ENCODE measurements at places on chromosomes 3 and 15.

DNA sequence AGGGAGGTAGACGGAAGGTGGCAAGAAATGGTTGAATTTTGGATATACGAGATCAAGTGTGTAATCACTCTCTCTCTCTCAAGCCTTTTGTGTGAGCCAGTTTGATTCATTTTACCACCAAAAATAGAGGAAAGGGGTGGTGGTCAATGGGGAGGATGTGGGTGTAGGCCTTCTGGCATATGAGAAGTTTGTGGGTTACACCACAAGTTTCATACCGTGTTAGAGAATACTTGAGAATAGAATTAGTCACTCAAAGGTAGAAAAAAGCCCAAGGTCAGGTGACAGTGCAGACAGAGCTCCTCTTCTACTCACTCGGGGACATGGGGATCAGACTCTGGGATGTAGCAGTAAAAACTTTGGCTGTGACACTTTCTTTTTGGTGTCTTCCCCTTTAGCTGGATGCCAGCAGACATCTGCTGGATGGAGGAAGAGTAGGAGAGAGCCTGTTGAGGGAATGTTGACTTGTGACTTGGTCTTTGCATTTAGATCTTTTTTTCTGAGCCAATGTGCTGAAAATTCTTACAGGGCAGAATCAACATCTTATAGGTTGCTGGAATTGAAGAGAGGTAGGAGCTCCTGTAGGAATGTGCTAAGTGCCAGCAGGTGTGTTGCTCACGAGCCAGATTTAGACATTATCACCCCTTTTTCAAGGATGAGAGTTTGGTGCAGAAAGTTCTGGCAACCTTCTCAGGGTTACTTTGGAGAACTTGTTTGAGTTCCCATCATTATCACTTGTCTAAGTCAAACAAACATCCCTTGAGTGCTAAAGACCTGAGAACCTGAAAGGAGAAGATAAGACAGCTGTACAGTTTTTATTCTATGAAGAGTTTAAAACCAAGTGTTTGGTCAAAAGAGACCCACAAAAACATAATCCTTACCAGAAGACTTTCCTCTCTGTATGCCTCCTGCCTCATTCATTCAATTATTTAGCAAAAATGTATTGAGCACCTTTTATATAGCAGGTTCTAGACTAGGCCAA, 43.9 kb upstream of the RYK start:
- no peak for DNase-seq

- DNase-seq = no peak
These were observed 5.7 kb downstream of the FURIN start for GRCh38 chr15:90873998-90874605.

DNA sequence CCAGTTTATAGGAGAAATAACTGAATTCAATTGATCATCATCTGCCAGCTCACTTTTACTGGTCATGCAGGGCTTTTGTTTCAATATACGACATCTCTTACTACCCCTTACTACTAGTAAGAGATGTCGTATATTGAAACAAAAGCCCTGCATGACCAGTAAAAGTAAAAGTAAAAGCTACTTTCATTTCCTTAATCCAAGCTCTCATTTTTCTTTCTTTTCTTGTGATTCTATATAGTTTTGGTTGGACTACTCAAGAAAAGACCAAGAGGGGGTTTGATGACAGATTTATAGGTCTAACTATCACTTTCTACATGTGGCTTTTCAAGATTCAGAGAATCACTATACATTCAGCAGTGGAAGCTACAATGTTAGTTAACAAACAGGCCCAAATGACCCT, 1237.3 kb downstream of the ROBO2 start:
- no peak for DNase-seq

- DNase-seq = no peak
These were observed 66.3 kb upstream of the AKAP13 start for GRCh38 chr15:85314146-85314545.

DNA sequence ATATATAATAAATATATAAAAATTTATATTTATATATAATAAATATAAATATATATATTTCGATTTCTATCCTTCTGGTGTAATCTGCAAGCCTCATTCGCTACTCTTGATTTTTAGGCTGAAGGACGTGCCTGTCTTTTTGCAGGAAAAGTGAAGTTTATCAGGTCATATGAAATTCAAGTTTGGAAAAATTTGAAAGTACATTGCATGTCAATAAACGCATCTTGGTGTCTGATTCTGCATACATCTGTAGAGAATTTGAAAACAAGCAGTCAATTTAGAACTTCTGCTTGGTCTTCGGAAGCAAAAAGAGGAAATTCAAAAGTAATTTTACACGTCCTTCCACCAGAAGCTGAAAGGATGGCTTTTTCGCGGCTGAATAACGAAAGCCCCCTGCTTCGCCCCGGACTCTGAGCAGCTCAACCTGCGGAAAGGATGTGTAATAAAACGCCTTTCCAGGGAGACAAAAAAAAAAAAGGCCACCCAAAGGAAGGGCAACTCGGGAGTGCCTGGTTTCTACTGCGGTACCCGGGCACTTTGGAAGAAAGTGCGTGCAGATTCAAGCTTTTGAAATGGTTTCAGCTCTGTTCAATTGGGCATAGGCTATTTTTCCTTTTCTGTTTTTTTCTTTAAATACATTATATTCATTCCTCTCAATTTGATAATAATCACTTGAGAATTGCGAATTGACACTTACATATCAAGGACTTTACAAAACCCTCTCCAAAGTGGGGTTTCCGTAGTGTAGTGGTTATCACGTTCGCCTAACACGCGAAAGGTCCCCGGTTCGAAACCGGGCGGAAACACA, 1.5 kb upstream of the MYNN start:
- DNase-seq = peak; percentile 86

- no peak for DNase-seq
These were observed 166.9 kb downstream of the ABHD5 start for GRCh38 chr3:43857361-43858293.

DNA sequence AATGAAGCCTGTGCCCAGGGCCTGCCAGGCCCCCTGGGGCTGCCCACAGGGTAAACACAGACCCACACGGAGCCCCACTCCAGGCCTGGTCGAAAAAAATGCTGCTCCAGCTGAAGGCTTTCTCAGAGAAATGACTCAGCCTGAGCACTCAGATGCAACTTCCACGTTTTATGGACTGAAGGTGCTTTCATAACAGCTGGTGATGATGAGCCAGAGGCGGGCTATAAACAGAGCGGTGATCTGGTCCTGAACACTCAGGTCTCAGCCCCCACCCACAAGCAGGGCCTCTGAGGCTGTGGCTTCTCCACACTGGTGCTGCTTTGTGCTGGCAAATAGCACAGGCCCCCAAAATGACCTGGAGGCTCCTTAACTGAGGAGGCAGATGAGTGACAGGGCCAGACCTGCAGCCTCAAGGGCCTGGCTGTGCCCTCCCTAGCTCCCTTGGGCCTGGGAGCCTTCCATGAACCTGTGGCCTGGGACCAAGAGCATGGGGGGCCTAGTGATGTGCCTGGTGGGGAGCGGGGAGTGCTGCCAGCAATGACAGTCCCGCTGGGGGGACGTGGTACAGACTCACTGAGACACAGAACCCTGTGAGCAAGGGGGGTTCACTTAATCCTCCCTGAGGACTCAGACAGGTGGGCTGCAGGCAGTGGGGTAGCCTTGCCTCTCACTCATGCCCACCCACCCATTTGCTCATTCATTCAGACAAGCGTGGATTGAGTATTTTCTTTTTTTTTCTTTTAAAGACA, 23.0 kb upstream of the FURIN start:
- DNase-seq = peak; percentile 48

DNA sequence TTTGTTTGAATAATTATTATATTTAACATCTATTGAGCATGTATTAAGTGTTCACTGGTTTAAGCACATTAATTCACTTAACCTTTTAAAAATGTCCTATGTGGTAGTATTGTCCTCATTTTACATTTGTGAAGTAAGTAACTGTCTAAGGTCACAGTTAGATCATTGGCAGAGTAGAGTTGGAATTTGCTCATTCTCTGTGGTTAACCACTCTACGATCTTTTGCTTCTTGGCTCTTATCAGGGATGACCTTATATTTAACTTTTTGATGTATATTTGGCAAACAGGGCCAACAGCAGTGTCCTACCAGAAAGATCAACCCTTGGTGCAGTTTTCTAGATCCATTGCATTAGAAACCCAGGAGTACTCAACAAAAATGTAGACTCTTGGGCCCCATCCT, 34.0 kb downstream of the PXK start:
- no peak for DNase-seq

- DNase-seq = no peak
These were observed 59.7 kb downstream of the MAP3K13 start for GRCh38 chr3:185422677-185423076.

- DNase-seq = no peak
These were observed 51.9 kb upstream of the PFN2 start for GRCh38 chr3:150022381-150023238.

DNA sequence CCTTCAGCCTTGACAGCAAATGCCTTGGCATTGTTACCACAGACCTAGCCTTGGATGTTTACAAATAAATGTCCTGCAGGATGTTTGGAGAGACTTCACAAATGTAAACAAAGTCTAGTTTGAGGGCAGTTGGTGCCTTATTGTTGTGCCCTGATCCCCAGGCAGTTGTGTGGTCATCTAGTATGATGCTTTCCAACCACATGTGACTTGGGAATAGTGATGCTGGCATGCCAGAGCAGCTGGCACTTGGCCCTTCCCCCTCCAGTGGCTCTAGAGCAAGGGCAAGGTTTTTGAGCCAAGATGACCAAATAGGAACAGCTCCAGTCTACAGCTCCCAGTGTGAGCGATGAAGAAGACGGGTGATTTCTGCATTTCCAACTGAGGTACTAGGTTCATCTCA, 258.2 kb downstream of the ADAMTS17 start:
- no peak for DNase-seq

GRCh38 chr3:189488241-189488767, 142.9 kb upstream of the TP63 start:
- DNase-seq = no peak

DNA sequence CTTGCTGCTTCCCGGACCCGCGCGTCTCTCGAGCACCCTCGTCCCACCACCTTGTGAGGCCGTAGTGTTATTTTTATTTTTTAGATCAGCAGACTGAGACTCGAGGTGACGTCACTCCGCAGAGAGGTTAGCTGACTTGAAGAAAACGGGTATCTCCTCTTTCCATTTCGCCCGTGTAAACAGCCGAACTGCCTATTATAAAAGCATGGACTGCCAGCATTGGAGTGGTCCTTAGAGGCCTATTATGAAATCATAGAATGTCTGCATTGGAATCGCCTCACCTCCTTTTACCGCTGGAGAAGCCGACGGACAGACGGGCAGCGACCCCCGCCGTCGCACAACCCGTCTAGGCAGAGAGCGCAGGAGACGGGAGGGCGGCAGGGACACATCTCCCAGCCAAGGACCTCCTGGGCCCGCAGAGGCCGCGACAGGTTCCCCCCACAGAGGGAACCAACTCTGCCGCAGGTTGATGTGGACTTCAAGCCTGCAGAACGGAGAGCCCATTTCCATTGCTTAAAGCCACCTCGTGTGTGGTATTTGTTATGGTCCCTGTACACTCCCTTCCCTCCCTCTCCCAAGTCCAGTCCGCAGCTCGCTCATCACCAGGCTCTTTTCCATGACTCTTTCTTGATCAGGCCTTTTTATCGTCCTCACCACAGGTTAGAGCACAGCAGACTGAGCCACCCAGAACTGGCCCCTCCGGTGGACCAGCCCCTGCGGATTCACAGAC, 540 bp upstream of the PPP1R2 start:
- peak; percentile 46 for DNase-seq

DNA sequence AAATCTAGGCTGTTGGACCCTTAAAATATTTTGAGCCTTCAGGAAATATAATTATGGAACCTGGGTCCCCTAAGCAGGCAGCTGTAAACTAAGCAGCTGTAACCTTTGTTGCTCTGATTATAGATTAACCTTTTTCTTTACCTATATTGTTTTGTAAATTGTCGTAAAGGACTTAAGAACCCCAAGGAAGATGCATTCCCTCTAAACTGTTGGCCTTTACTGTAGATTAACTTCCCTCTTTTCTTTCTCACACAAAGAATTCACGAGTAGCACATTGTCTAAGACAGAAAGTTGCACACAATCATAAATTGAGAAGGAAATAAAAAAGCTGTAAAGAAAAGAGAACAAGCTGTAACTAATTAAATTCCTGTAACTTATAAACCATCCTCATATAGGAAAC, 877.3 kb downstream of the ROBO2 start:
- no peak for DNase-seq

DNA sequence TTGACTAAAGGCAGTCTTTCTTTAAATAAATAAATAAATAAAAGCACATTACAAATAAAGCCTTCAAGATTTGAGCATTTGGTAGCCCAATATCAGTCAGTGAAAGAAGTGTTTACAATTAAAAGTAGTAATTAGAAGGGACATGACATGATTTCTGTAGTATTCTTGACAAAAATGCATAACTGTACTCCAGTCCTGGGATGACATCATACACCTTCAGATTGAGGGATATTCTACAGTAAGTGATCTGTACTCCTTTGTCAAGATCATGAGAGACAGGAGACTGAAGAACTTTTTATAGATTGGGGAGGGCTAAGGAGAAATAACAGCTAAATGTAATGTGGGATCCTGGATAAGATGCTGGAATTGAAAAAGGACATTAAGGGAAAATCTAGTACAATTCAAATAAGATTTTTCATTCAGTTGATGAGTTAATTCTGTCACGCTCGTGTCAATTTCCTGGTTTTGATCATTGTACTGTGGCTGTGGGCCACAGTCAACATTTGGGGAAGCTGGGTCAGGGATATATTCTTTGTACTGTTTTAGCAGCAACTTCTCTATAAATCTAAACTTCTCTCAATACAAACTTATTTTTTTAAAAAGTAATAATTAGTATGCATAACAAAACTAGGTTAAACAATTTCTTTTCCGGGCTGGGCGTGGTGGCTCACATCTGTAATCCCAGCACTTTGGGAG, 314.8 kb downstream of the PTPRG start:
- no peak for DNase-seq

- no peak for DNase-seq
These were observed 498 bp downstream of the ZNF280D start for GRCh38 chr15:56732886-56733135.

DNA sequence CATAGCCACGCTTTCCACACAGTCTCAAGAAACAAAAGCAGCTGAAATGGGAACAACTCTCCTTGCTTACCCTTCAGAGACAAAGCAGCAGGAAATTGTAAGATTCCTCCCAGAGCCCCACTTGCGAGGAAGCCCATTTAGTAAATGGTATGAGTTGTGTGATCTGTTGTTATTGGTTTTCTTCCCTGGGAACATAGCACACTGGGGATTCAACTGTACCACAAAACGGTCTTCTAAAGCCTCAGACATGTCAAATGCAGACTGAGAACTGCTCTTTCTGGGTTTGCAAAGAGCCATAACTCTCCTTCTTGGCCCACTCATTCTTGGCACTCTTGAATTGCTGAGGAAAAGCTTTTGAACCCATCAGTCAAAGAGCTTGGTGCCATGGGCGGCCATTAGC, 101.0 kb upstream of the COL8A1 start:
- no peak for DNase-seq

- DNase-seq = no peak
These were observed 102.4 kb downstream of the NUP210 start for GRCh38 chr3:13317596-13318320.

GRCh38 chr3:50632450-50632849, 15.5 kb downstream of the MAPKAPK3 start:
- DNase-seq = no peak

GRCh38 chr3:181694805-181695660, 16.7 kb upstream of the SOX2 start:
- peak; percentile 60 for DNase-seq

- no peak for DNase-seq
These were observed 69.1 kb downstream of the SEMA6D start for GRCh38 chr15:47786371-47786770.

All from dermis blood vessel endothelial cell (primary cell).